ENCODE measurements at places on chromosomes 4 and X. TPM values are rescaled to one million over a fixed set of nuclear protein-coding genes. Genes with fewer than 3 reads are reported as not detected.

DNA sequence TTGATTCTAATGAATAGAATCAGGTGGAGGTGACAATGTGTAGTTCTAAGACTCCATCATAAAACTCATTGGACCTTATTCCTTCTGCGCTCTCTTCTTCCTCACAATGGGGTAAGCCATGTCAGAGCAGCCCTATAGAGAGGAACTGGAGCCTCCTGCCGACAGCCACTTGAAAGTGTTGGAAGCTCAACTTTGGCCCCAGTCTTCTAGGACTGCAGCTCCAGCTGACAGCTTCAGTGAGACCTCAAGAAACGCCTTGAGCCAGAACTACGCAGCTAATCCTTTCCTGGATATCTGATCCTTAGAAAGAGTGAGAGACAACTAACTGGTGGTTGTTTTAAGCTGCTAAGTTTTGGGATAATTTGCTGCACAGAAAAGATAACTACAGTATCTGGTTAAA lies 22.1 kb upstream of the ADH7 start:
- no peaks in the 10 kb centered on the region for H3K27me3 ChIP-seq
- H3K4me1 ChIP-seq, result no peaks in the 10 kb centered on the region
- no peaks in the 10 kb centered on the region for H3K36me3 ChIP-seq

DNA sequence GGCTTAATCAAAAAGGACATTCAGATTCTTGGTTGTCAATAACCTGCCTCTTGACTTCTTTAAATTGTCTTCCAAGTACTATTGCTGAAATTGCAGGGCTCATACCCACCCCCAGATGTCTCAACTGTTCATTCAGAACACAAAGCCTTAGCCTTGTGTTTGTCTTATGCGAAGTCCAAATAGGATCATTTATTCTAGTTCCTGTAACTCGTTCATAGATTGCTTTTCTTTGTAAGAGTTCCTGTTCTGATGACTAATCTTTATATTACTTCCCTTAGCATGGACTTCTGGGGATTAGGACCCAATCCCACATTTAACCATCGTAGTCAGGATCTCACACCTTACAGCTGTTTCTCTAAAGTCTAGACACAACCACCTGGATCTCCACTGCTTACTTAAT lies 226.0 kb downstream of the VEGFC start:
- no peak overlapping the region for H3K4me3 ChIP-seq
- DNase-seq, result no peak
- no peaks in the 10 kb centered on the region for H3K27me3 ChIP-seq
- no peaks in the 10 kb centered on the region for H3K4me1 ChIP-seq
- H3K27ac ChIP-seq, result no peak overlapping the region

DNA sequence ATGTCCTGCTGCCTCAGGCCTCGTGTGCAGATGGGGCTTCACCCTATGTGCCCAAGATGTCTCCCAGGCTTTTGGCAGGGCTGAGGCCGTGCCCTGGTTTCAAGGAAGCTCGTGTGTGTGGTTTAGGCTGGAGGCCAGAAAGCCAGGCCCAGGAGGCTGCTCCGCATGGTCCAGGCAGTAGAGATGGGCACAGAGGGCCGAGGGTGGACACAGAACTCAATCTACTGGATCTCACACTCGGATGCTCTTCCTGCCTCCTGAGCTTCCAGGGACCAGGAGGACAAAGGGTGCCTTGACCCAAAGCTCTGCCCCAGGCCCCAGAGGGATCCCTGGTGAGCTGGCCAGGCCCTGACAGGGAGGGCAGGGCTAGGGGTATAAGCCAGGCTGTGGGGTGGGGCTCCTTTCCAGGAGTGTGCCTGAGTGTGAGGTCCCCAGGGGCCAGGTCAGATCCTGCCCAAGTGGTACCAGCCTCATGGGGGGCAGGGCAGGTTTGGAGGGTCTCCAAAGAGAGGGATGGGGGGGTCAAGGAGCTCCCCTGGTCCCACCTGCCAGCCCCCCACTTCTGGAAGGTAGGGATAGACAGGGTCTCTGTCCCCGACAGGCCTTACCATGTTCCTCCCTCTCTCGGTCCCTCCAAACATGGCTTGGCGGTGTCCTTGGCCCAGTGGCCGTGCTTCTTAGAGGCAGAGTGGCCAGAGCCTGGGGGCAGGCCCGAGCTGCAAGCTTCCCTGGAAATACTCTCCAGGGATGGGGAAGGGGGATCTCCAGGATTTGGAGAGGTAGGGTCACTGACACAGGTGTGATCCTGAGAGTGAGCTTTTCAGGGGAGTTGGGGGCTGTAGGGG lies 23.8 kb downstream of the HTRA3 start:
- peaks cover 4% of the 10 kb centered on the region for H3K27me3 ChIP-seq
- no peaks in the 10 kb centered on the region for H3K36me3 ChIP-seq
- no peaks in the 10 kb centered on the region for H3K4me1 ChIP-seq
- DNase-seq, result no peak
- no peak overlapping the region for H3K27ac ChIP-seq

- peaks cover 41% of the 10 kb centered on the region for H3K36me3 ChIP-seq
- no peaks in the 10 kb centered on the region for H3K27me3 ChIP-seq
- H3K27ac ChIP-seq, result no peak overlapping the region
- H3K4me1 ChIP-seq, result peaks cover 6% of the 10 kb centered on the region
Observed at GRCh38 chr4:2824329-2824835, 19.3 kb upstream of the ADD1 start.

GRCh38 chr4:188439641-188440311 lies 300.5 kb downstream of the TRIML1 start:
- no peaks in the 10 kb centered on the region for H3K4me1 ChIP-seq
- no peak for DNase-seq
- H3K27ac ChIP-seq, result no peak overlapping the region
- H3K4me3 ChIP-seq, result no peak overlapping the region

The HHIP gene
- not detected for total RNA-seq

The HSFX1 gene
- total RNA-seq, result 2.6 TPM

The ADH1A gene
- total RNA-seq, result not detected

The PLXNA3 gene
- total RNA-seq, result 78.8 TPM

The KDR gene
- total RNA-seq, result not detected

The HSPA4L gene
- not detected for total RNA-seq

DNA sequence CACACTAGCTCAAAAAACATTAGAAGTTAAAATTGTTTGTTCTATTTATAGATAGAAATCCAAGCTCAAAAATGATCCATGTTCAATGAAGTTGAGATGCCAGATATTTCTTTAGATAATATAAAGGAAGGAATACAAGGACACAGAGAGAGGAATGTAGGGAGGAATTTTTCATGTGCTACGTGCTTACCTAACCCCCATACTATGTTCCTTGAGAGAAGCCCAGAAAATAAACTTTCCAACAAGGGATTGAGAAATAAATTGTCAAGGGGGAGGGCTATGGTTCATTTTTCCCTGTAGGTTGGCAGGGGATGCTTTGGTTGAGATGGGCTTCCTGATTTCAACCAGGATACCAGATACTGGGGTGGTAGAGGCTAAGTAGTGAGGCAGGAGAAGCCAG lies 15.6 kb upstream of the ADH5 start:
- H3K27me3 ChIP-seq, result no peaks in the 10 kb centered on the region
- no peaks in the 10 kb centered on the region for H3K36me3 ChIP-seq
- no peak for DNase-seq
- no peak overlapping the region for H3K27ac ChIP-seq
- H3K4me1 ChIP-seq, result no peaks in the 10 kb centered on the region

The CYBB gene
- total RNA-seq, result 6.3 TPM

DNA sequence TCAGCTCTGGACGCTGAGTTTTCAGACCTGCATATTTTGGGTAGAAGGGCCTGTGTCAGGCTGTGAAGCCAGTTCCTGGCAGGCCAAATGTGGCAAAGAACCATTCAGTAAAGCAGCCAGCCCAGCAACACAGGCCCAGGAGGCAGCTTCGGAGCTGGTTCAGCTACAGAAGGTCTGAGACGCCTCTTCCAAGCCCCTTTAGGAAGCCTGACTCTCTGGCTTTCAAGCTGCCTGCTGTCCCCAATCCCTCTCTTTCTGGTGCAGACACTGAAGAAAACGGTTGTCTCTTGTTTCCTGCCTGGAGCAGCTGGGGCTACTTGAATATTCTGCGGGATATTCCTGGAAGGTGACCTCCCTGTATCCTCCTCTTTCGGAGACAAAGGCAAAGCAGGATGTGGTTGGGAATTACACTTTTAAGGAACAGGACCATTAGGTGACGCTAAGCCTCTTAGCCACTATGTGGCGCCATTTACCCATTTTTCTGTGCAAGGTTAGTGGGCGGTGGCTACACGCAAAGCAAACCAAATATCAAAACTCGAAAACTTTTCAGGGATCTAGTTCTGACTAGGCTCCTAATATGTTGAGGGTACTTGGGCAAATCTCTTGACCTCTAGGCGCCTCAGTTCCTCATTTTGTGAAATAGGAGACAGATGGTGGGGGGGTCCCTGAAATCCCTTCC lies 47.2 kb upstream of the LAS1L start:
- DNase-seq, result peak; percentile 60
- H3K36me3 ChIP-seq, result no peaks in the 10 kb centered on the region
- H3K4me3 ChIP-seq, result no peak overlapping the region
- no peak overlapping the region for H3K27ac ChIP-seq
- H3K27me3 ChIP-seq, result no peaks in the 10 kb centered on the region
- H3K4me1 ChIP-seq, result no peaks in the 10 kb centered on the region

DNA sequence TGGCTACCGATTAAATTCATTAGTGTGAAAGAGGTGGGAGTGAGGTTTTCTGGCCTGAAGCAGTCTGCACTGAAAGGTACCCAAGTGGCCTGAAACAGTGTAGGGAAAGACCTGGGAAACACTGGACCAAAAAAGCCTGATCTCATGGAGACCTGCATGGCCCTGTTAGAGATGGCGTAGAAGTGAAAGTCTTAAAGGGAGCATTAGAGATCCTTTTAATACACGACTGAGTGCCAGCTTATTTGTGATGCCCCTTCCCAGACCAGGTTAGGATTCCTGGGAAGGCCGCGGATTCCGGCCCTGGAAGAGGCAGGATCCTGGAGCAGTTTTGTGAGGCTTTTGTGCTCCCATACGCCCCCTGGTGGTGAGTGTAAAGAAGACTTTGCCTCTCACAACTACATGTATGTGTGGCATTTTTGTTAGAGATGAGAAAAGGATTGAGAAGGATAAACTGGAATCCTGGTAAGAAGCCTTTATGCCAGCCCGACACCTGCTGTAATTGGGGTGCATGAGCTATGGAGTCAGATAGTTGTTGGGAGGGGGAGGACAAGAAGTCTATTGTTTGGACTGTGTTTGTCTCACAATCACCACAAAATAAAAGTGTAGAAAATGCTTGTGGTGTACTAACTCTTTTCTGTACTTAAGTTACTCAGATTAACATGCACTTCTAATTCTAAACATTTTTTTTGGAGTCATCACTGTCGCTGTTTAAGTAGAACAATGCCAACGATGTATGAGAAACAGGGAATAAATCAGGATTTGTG lies 54.0 kb downstream of the JADE1 start:
- peak overlapping the region; percentile 50 for H3K27ac ChIP-seq
- H3K4me1 ChIP-seq, result peaks cover 29% of the 10 kb centered on the region
- H3K36me3 ChIP-seq, result peaks cover 7% of the 10 kb centered on the region
- peak; percentile 67 for DNase-seq
- H3K27me3 ChIP-seq, result no peaks in the 10 kb centered on the region

DNA sequence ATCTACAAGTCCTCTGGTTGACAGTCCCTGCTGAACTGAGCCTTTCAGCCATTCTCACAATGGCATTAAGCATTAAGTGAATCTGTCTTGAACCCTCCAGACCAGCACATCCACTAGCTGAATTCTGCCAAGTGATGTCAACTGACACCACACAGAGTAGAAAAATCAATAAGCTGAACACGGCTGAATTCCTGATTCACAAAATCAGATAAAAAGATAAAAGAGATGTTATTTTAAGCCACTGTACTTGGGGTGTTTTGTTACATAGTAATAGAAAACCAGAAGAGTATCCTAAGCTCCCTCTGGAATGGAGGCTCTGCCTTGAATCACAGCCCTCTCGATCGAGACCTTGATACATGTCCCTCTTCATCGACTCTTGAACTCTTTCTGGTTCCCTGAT lies 336.5 kb downstream of the DMD start:
- H3K4me3 ChIP-seq, result no peak overlapping the region
- no peaks in the 10 kb centered on the region for H3K27me3 ChIP-seq
- no peaks in the 10 kb centered on the region for H3K36me3 ChIP-seq

The BEX1 gene
- not detected for total RNA-seq

GRCh38 chr4:169770416-169770815 lies 12.7 kb upstream of the HPF1 start:
- DNase-seq, result no peak
- H3K27me3 ChIP-seq, result no peaks in the 10 kb centered on the region
- no peak overlapping the region for H3K27ac ChIP-seq
- H3K4me3 ChIP-seq, result no peak overlapping the region

GRCh38 chr4:7182616-7183015 lies 9.7 kb upstream of the SORCS2 start:
- no peak for DNase-seq
- no peaks in the 10 kb centered on the region for H3K36me3 ChIP-seq
- H3K4me1 ChIP-seq, result no peaks in the 10 kb centered on the region
- no peak overlapping the region for H3K27ac ChIP-seq
- H3K4me3 ChIP-seq, result no peak overlapping the region

The NDNF gene
- total RNA-seq, result not detected

DNA sequence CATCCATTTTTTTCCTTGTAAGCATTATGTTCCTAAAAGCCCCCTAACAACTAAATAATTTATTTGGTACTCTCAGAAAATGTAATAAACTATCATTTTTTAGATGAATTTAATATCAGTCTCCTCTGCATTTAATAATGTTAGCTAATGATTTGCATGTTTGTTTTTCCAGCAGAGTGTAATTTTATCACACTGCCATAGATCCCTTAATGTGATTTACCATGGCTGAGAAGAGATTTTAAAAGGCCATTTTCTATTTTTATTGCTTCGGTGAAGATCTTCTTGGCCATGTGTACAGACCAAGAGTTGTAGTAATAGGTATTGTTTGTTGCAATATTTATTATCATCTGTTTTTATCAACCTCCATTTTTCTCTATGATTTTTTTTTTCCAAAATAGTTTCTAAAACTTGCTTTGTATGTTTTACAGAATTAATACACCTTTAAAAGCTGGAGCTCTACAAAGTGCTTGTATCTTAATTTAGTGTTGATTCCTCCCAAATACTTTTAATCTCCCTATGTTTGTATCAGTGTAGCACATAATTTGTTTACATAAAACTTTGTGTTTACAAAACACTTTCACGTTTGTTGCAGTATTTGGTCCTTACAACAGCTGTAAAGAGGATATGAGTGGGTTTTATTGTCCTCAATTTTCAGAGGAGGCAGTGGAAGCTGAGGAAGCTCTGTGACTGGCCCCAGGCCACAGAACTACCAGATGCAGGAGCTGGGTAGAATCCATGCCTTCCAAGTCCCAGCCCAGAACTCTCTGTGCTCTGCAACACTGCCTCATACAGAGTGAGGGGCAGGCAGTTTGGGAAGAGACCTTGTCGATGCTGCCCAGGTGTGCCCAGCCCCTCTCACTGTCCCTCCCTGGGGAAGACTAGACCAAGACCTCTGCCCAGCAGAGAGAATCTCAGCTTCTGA lies 58.1 kb downstream of the FAM114A1 start:
- no peak overlapping the region for H3K4me3 ChIP-seq
- no peaks in the 10 kb centered on the region for H3K36me3 ChIP-seq

GRCh38 chr4:7239101-7239820 lies 46.9 kb downstream of the SORCS2 start:
- no peaks in the 10 kb centered on the region for H3K36me3 ChIP-seq
- no peak for DNase-seq
- H3K27ac ChIP-seq, result no peak overlapping the region
- no peaks in the 10 kb centered on the region for H3K27me3 ChIP-seq

Measured in CD4-positive, alpha-beta memory T cell (primary cell).